Pancreas (tissue), 10 donors: ENCODE measurements at places on chromosomes 2 and 18.

GRCh38 chr2:3424171-3424795, 44.8 kb downstream of the TRAPPC12 start:
- H3K36me3 ChIP-seq = peaks cover 34% of the 10 kb centered on the region
- H3K4me1 ChIP-seq = no peaks in the 10 kb centered on the region
- no peak overlapping the region for H3K4me3 ChIP-seq
- no peak overlapping the region for H3K27ac ChIP-seq
- no peak for DNase-seq
- H3K27me3 ChIP-seq = no peaks in the 10 kb centered on the region

GRCh38 chr2:101300836-101301235, 7.7 kb downstream of the RNF149 start:
- DNase-seq = no peak
- no peaks in the 10 kb centered on the region for H3K36me3 ChIP-seq
- peaks cover 31% of the 10 kb centered on the region for H3K4me1 ChIP-seq
- H3K4me3 ChIP-seq = no peak overlapping the region
- no peak overlapping the region for H3K27ac ChIP-seq

DNA sequence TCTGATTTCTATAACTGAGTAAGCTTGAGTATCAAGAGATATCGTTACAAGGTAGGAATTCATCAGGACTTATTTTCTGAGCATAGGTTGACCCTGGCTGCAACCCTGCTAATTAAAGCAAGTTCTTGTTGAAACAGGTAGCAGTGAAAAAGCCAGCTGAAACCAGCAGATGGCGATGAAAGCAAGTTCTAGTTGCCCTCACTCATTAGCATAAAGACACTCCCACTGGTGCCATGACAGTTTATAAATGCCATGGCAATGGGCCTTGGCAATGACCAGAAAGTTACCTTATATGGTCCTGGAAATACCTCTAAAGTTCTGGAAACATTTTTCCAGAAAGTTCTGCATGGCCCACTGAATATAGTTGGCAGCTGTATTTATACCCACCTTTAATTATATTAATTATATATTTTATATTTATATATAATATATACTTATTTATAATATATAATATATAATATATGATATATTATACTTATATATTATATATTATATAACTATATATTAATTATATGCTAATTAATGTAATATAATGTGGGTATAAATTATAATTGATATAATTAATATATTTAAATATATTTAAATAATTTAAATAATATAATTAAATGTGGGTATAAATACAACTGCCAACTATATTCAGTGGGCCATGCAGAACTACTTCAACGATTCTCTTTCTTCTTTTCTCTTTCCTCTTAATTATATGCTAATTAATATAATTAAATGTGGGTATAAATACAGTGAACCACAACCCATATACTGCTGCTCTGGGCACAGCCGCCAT, 188.0 kb downstream of the CDH7 start:
- H3K36me3 ChIP-seq = no peaks in the 10 kb centered on the region
- H3K4me3 ChIP-seq = no peak overlapping the region
- no peak overlapping the region for H3K27ac ChIP-seq
- H3K27me3 ChIP-seq = no peaks in the 10 kb centered on the region
- peaks cover 15% of the 10 kb centered on the region for H3K4me1 ChIP-seq
- DNase-seq = no peak

DNA sequence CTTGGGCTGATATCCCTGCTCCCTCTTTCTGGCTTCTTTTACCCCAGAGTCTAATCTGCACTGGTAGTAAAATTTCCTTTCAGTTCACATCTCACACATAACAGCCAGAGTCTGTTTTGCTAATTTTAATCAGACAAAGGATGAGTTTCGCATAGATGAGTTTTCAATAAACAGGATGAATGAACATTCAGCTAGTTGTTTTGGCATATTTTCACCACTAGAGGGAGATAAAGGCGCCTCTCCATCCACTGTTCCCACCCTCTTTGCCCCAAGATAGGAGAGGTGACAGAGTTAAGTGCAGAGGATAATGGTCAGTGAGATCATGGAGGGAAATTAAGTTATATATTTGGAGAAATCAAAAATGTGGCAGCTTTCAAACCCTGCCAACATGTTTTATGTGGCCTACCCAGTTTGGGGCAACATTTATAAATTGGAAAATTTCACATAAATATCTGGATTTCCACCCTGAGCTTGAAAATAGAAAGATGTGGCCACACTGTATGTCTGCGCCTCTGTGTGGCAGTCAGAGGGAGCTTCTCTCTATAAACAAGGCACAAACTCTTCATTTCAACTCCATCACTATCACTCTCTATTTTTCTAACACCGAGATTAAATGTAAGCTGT, 48.5 kb upstream of the DTNA start:
- H3K27ac ChIP-seq = no peak overlapping the region
- DNase-seq = no peak
- H3K4me1 ChIP-seq = peaks cover 13% of the 10 kb centered on the region
- H3K4me3 ChIP-seq = no peak overlapping the region
- H3K27me3 ChIP-seq = no peaks in the 10 kb centered on the region
- H3K36me3 ChIP-seq = no peaks in the 10 kb centered on the region

DNA sequence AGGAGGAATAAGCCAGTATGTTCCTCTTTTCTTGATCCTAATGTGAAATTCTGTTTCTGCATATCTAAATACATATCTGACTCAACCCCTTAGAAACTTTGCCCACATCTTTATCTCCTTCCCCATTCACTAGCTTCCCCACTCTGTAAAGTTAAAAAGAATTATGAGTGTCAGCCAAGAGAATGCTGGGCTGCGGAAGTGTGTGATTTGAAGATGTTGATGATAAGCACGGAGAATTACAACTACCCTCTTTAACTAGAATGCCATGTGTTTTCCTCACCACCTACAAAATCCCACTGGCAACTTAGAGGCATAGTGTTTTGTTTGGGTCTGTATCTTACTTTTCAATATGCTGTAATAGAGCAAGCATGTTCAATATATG, 490.4 kb upstream of the FANCL start:
- no peak overlapping the region for H3K4me3 ChIP-seq
- H3K27me3 ChIP-seq = no peaks in the 10 kb centered on the region
- DNase-seq = no peak
- H3K36me3 ChIP-seq = no peaks in the 10 kb centered on the region

GRCh38 chr2:215055891-215056290, 82.5 kb downstream of the ABCA12 start:
- H3K36me3 ChIP-seq = no peaks in the 10 kb centered on the region
- no peaks in the 10 kb centered on the region for H3K4me1 ChIP-seq
- H3K27me3 ChIP-seq = no peaks in the 10 kb centered on the region
- no peak for DNase-seq
- H3K4me3 ChIP-seq = no peak overlapping the region

- H3K4me1 ChIP-seq = no peaks in the 10 kb centered on the region
- H3K36me3 ChIP-seq = no peaks in the 10 kb centered on the region
- no peak overlapping the region for H3K27ac ChIP-seq
Measured at GRCh38 chr2:2254206-2254605, 76.9 kb downstream of the MYT1L start.

- no peak for DNase-seq
- no peaks in the 10 kb centered on the region for H3K27me3 ChIP-seq
- H3K4me1 ChIP-seq = no peaks in the 10 kb centered on the region
- H3K36me3 ChIP-seq = no peaks in the 10 kb centered on the region
- no peak overlapping the region for H3K4me3 ChIP-seq
Measured at GRCh38 chr18:25557011-25557410, 205.0 kb upstream of the ZNF521 start.

- no peak overlapping the region for H3K4me3 ChIP-seq
- H3K27ac ChIP-seq = no peak overlapping the region
- H3K27me3 ChIP-seq = no peaks in the 10 kb centered on the region
- no peaks in the 10 kb centered on the region for H3K4me1 ChIP-seq
- H3K36me3 ChIP-seq = no peaks in the 10 kb centered on the region
Measured at GRCh38 chr2:2600366-2600765, 269.3 kb upstream of the MYT1L start.

DNA sequence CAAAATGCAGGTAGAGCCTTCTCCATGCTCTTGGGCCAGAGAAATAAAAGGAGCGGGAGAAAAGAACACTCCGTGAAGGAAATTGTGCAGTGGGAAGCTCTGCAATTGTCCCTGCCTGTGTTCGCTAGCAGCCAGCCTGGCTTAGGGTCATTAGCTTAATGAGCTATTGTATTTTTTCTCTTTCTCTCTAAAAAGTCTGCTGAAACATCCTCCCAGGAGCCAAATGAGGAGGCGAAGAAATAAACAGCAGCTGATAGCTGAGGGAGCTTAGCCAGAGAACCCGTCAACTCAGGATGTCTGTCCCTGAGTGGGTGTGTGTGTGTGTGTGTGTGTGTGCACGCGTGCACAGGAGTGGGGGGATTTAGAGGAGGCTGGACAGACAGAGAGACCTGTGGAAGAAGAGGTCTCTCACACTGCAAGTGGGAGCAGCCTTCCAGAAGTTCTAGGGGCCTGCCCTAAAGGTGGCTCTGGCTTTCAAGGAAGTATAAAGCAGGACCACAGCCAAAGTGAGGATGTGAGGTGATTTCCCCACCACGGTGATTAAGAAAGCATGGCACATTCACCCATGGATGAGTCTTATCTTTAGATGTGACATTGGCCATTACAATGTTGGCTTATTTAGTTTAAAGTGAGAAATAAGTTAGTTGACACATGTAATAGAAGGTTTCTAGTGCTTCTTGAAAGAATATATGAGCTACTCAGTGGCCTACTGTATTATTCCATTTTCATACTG, 690.4 kb downstream of the RNF144A start:
- H3K27me3 ChIP-seq = no peaks in the 10 kb centered on the region
- no peak overlapping the region for H3K27ac ChIP-seq
- H3K4me1 ChIP-seq = no peaks in the 10 kb centered on the region
- H3K4me3 ChIP-seq = no peak overlapping the region

DNA sequence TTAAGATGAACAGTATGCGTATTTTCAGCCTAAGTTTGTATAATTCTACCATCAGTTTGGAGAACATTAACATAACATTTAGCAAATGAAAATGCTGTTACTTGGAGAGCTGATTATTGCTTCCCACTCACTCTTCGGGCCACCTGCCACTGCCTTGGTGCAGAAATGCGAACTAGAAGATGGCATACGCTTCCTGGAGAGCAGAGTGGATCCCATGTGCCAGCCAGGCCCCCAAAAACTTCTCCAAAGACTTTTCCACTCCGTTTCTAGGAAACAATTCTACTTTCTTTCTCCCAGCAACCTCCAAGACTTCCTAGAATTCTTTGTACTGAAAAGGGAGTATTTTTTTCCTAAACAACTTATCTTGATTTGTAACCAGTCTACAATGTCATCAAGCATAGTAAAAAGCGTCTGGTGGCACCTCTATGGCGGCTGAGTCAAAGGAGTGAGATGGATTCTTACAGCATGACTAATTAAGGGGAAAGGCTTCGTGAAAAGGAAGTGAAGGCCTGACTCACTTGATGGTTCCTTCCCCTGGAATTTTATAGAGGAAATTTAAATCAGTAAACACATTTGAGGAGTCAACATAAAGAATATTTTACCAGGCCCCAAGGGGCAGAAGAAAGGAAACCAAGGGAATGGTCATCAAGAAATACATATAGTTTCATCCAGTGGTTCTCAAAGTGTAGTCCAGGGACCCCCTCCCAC, 36.6 kb downstream of the FEZ2 start:
- H3K4me1 ChIP-seq = no peaks in the 10 kb centered on the region
- DNase-seq = no peak
- H3K4me3 ChIP-seq = no peak overlapping the region
- H3K27me3 ChIP-seq = no peaks in the 10 kb centered on the region
- peak overlapping the region; percentile 50 for H3K27ac ChIP-seq

DNA sequence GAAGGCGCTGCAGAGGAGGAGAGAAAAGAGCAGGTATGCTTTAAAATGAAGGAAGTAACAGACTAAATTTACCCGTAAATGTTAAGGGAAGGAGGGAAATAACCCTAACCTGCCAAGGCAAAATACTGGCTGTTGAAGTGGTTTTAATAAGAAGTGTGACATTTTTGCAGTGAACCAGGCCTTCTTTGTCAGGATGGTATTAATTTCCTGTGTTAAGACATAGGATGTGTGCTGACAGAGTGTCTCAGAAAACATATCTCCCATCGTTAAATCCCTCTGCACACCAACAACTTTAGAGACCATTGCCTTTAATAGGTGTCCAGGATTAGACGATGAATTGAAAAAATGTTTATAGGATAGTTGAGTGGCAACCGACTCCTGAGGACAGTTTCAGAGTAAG, 9.9 kb downstream of the TTC39C start:
- H3K4me1 ChIP-seq = no peaks in the 10 kb centered on the region
- no peak overlapping the region for H3K27ac ChIP-seq
- no peaks in the 10 kb centered on the region for H3K36me3 ChIP-seq
- no peak overlapping the region for H3K4me3 ChIP-seq
- no peaks in the 10 kb centered on the region for H3K27me3 ChIP-seq

DNA sequence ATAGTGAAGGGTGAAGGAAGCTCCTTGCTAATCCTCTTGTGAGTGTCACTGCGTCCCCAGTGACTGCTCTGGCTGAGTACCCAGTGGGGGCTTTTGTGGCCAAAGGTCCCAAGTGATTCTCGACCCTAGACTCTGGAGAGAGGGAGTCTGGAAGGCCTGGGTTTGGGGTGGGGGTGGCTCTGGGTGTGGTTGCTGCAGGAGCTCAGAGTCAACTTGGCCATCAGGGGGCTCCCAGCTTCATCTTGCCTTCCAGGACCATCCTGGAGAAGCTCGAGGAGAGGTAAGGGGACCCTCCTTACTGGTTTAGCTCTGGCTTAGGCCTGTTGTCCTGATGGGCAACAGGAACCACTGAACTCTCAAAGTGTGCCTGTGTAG, 592 bp downstream of the PSD4 start:
- H3K27ac ChIP-seq = no peak overlapping the region
- no peaks in the 10 kb centered on the region for H3K4me1 ChIP-seq
- no peaks in the 10 kb centered on the region for H3K36me3 ChIP-seq
- DNase-seq = no peak

- peak overlapping the region; percentile 55 for H3K27ac ChIP-seq
- H3K27me3 ChIP-seq = no peaks in the 10 kb centered on the region
- no peaks in the 10 kb centered on the region for H3K36me3 ChIP-seq
- no peak for DNase-seq
Measured at GRCh38 chr2:168814939-168815907, 12.8 kb downstream of the NOSTRIN start.

DNA sequence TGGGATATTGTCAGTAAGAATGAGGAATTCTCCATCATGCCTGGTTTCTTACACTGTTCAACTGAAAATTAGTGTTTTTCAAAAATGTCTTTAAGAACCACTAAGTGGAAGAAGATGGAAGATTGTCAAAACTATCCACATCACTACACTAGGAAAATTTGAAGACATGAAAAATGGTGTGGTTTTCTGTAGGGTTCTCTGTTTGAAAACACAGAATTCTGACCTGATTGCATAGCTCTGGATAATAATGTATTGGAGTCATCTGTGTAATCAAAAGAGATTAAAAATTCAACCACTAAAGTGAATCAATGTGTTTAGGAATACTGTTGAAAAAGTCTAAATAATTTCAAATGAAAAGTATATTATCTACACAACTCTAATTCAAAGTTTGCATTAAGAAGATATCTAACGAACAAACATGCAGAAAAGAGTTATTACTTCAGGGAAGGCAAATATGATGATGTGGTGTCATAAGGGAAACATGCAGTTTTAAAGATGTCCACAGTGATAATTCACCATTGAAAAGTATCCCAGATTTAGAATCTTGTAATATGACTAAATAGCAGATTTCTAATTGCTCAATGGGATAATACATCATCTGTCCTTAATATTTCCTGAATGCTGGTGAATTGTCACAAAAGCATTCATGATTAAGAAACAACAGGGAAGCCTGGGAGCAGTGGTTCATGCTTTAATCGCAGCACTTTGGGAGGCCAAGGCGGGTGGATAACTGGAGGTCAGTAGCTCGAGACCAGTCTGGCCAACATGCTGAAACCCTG, 116.9 kb downstream of the ERBB4 start:
- no peaks in the 10 kb centered on the region for H3K27me3 ChIP-seq
- no peak for DNase-seq
- no peaks in the 10 kb centered on the region for H3K4me1 ChIP-seq
- H3K27ac ChIP-seq = no peak overlapping the region
- no peak overlapping the region for H3K4me3 ChIP-seq
